Endothelial cell of umbilical vein (primary cell): ENCODE measurements at places on chromosomes 3 and 15.

DNA sequence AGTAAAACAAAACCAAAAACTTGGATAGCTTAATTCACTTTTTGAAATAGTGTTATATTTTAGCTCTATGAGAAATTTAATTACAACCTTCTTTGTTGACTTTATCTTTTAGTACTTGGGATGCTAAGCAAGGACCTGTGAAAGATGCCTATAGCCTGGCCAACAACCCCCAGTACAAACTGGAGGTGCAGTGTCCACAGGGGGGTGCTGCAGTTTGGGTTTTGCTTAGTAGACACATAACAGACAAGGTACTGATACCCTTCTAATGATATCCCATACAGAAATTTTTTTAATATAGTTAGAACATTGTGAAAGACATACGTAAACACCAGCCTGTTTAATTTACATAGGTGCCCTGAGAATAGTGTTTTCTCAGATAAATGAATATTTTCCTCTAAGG, 35.3 kb downstream of the CAPN7 start:
- DNase-seq, result peak; percentile 40

DNA sequence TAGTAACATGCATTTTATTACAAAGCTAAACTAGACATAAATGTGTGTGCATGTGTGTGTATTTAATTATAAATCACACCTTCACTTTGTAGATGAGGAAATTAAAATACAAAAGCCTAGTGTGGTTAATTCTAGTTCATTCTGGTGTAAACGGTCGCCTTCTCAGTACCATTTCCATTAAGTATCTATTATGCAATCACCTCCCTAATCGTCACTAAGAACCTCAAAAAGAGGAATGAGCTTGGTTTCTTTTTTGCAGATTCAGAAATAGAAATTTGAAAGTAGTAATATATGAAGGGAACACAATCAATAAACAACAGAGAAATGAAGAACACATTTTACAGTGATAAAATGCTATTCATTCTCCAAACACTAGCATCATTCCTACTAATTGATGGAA, 233.2 kb downstream of the ZBBX start:
- DNase-seq, result no peak

- no peak for DNase-seq
These were observed 70.4 kb downstream of the CPN2 start for GRCh38 chr3:194280777-194281176.

DNA sequence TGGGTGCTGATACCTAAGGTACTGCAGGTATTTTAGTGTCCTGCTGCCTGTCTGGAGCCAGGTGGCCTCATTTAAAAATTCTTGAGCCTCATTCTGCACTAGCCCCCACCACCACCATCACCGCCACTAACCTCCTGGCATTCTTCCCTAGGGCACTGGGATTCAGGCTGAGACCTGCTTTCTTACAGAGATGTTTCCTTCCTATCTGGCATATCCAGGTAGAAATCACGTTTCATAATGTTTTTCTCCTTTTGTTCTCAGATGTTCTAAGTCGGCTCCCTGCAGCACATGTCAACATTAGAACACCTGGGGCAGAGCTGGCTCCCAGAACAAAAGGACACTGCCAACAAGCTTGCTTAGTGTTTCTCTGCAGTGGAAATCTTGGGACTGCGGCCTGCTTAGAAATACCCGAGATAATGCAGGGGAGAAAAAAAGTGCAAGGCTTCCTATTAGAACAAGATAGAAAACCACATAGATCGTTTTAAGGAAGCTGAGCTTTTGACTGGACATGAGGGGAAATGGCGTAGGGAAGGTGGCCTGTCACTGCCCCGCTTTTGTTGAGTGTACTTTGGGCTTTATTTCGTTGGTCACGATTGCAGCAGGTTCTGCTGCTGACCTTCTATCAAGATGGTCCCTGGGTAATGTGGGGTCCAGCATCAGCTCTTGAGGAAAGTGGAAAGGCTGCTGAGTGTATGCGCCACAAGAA, 59.6 kb upstream of the PPARG start:
- no peak for DNase-seq

- DNase-seq, result no peak
These were observed 9.1 kb upstream of the ACAD9 start for GRCh38 chr3:128870347-128870746.

GRCh38 chr3:42688487-42689420, 3.4 kb downstream of the KLHL40 start:
- no peak for DNase-seq

GRCh38 chr15:80750575-80750974, 28.6 kb upstream of the CEMIP start:
- DNase-seq, result no peak
